Endothelial cell (in vitro differentiated cells): ENCODE measurements at places on chromosomes 13 and 19.

DNA sequence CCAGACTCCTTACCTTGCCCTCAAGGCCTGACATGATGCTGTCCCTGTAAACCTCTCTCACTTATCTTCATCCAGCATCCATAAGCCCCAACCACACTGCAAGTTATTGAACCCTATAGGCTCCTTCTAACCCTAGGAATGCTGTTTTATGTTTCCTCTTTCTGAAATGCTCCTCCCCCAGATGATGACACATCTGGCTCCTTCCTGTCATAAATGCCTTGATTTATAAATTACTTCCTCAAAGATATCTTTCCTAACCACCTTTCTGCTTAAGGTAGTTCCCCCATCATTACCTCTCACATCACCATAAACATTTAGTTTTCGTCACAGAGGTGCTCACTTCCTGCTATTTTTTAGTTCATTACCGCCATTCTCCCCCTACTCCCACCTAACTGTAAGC, 12.3 kb downstream of the RUBCNL start:
- no peak for DNase-seq

- DNase-seq: no peak
These were observed 113.2 kb downstream of the TM9SF2 start for GRCh38 chr13:99614465-99614885.

- DNase-seq: no peak
These were observed 50.3 kb upstream of the CLDN10 start for GRCh38 chr13:95502216-95502615.

GRCh38 chr13:34762312-34762711, 179.8 kb upstream of the NBEA start:
- no peak for DNase-seq

GRCh38 chr19:38845374-38846024, 4.3 kb downstream of the HNRNPL start:
- no peak for DNase-seq

GRCh38 chr19:7902796-7903243, 857 bp upstream of the MAP2K7 start:
- DNase-seq: no peak

DNA sequence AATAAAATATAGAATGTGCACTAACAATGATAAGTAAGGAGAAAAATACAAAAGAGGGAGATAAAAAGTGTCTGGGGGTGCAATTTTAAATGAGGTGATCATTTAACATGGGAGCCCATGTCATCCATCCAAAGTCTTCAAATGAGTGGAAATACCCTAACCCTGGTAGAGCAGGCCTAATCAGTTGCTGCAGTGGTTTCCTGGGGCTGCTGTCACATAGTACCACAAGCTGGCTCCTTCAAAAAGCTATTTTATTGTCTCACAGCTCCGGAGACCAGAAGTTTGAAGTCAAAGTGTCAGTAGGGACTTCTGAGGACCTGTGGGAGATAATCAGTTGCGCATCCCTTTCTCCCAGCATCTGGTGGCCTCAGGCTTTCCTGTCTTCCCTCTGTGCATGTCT, 717.9 kb downstream of the DIAPH3 start:
- DNase-seq: no peak

GRCh38 chr13:51146667-51147066, 35.6 kb upstream of the C13orf42 start:
- DNase-seq: no peak

- no peak for DNase-seq
These were observed 7.2 kb downstream of the VSTM2B start for GRCh38 chr19:29532956-29533355.
